Activated CD8-positive, alpha-beta memory T cell treated with anti-CD3 and anti-CD28 coated beads for 48 hours (primary cell): ENCODE measurements at places on chromosomes 4 and X.

DNA sequence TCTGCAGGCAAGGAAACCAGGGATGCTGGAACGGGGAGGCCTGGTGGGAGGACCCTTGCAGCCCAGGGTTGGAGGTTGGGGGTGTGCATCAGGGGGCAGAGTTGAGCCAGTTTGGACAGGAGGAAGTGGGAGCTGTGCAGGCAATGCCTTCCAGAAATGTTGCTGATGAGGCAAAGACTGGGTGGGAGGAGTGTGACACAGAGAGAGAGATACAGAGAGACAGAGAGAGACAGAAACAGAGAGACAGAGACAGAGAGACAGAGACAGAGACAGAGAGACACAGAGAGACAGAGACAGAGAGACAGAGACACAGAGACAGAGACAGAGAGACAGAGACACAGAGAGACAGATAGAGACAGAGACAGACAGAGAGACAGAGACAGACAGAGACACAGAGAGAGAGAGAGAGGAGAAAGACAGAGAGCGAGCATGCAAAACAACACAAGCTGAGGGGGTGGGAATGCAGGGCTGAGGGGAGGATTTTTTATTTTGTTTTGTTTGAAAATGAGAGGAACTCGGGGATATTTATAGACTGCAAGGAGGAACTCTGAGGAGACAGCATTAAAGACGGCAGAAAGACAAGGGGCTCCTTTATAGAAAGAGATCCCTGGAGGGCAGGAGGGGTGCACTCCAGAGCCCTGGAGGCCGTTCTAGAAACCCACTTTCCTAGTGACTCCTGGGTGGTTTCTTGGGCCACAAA lies 1.9 kb upstream of the HAUS3 start:
- DNase-seq, result no peak

- no peak for DNase-seq
Observed at GRCh38 chr4:162234595-162234994, 70.8 kb upstream of the FSTL5 start.

DNA sequence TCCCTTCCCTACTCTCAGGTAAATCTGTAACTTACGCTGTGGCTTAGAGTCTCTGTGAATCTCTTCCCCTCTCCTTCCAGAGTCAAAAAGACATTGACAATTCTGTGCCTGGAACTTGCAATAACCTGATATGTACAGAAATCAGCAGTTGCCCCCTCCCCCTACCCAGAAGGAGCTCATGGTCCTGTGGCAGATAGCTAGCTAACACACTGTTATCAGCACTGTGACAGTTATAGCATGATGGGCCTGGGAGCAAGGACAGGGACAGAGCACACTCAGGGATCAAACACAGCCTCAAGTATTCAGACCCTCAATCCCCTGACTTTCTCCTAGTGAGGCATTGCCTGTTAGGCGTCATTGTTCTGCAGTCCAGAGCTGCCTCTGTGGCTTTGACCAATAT lies 18.7 kb upstream of the MAGEA10 start:
- no peak for DNase-seq

DNA sequence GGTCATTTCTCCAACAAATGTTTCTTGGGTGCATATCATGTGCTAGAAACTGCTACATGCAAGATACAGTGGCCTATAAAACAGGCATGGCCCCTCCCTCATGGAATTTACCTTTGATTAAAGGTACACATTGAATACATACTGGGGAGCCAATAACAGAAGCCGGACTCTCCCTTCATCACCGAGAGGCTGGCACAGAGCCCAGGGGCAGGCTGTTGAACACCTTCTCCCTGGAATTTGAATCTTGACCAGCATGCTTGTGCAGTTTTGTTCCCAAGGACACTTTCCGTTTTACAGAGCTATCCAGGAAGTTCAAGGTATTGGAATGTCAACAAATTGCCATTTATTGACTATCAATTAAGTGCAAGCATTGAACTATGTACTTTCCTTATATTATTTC lies 33.2 kb downstream of the PPARGC1A start:
- DNase-seq, result no peak

DNA sequence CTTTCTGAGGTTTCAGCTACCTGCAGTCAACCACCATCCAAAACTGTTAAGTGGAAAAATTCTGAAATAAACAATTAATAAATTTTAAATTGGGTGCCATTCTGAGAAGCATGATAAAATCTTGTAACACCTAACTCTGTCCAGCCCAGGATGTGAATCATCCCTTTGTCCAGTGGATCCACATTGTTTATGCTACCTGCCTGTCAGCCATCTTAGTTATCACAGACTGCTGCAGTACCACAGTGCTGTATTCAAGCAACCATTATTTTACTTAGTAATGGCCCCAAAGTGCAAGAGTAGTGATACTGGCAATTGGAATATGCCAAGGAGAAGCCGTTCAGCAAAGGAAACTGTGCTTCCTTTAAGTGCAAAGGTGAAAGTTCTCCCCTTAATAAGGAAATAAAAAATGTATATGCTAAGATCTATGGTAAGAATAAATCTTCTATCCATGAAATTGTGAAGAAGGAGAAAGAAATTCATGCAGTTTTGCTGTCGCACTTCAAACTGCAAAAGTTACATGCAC lies 20.6 kb downstream of the CAMK2D start:
- no peak for DNase-seq

DNA sequence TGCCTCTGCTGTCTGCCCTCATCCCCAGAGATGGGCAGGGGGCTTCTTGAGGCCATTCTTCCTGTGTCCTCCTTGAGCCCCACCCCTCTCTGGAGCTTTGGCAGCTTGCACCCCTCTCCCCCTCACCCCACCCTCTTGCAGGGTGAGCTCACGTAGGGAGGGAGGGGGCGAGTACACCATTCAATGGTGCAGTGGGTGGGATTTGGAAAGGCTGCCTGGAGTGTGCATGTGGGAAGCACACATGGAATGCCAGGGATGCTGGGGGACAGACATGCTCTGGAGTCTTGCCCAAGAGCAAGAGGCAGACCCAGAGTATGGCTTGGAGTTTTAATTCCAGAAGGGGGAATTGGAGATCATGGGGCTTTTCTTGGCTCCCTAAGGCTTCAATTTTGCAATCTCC lies 5.6 kb downstream of the PAK3 start:
- DNase-seq, result no peak

DNA sequence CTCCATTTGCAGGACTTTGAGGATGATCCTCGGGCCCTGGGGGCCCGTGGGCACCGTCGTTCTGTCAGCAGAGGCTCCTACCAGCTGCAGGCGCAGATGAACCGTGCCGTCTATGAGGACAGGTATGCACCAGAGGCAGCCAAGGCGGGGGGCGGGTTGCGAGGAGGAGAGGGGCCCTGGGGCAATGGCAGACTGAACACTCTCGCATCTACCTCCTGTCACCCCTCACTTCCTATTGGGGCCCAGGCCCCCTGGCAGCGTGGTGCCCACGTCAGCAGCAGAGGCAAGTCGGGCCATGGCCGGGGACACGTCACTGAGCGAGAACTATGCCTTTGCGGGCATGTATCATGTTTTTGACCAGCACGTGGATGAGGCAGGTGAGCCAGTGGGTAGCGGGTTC lies 2.0 kb downstream of the WDR13 start:
- no peak for DNase-seq

DNA sequence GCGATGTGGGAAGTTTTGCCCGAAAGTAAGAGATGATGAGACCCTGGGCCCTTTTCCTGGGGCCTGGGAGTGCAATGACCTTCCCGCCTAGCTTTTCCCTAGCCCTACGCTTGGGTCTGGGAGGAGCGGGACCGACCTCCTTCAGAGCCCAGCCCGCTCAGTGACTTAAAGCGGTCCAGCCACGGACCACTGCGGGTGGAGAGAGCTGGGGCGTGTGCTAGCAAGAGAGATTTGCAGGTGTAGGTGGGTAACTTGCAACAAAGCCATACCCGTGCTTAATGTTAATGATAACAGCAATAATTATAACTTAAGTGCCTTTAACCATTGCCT lies 503 bp upstream of the PDE5A start:
- DNase-seq, result no peak

DNA sequence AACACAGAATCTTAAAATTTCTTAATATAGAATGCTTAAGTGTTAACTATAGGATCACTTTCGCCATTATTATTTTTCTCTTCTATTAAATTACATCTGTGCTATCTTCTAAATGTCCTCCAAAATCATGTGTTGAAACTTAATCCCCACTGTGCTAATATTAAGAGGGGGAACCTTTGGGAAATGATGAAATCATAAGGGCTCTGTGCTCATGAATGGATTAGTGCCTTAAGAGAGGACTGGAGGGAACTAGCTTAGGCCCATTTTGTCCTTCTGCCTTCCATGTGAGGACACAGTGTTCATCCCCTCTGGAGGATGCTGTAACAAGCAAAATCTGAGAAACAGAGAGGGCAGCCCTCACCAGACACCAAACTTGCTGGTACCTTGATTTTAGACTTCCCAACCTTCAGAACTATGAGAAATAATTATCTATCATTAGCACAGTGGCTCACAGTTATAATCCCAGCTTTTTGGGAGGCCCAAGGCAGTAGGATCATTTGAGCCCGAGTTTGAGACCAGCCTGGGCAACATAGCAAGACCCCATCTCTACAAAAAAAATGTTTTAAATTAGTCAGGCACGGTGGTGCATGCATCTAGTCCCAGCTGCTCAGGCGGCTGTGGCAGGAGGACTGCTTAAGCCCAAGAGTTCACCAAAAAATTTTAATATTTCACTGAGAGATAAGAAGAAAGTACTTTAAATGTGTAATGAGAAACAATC lies 26.3 kb downstream of the KLHL8 start:
- DNase-seq, result no peak

GRCh38 chr4:83124111-83124780 lies 9.7 kb upstream of the PLAC8 start:
- no peak for DNase-seq

DNA sequence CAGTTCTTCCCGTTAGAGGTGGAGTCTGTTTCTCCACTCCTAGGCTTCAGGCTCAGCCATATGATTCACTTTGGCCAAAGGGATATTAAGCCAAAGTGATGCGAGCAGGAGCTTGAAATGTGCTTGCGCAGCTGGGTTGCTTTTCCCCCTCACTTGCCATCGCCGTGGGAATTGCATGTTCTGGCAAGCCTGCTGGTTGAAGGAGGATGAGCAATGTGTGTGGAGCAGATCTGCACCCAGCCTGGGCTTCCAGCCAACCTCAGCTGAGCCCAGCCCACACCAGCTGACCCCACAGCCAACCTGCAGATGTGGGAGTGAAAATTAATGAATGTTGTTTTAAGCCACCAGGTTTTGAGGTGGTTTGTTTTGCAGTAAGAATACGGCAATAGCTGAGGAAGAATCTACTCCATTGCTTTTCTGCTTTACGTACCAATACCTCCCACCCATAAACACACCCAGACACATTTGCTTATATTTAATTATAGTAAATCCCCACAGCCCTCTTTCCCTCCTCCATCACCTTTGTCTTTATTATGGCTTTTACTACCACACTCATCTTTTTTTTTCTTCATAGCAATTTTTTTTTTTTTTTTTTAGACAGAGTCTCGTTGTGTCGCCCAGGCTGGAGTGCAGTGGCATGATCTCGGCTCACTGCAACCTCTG lies 132.8 kb upstream of the FUNDC1 start:
- no peak for DNase-seq

GRCh38 chr4:152880263-152880662 lies 55.9 kb upstream of the FHDC1 start:
- no peak for DNase-seq

GRCh38 chrX:107861056-107861455 lies 35.4 kb downstream of the MID2 start:
- DNase-seq, result no peak

DNA sequence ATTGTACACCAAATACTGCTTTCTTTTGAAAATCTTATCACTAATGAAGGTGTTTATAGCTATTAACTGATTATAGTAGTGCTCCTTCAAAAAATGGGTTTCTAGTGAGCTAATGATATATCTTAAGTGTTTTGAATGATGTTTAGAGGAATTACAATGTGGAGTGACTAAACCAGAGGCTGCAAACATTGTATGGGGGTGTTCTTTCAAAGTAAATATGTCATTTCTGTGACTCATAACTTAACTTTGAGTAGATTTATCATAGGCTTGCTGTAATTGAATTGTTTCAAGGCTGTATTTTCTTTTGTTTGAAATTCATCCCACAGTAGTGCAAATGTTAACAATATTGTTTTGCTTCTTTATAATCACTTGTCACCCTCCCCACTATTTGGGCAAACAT lies 141.6 kb downstream of the IL1RAPL2 start:
- DNase-seq, result no peak
